Immature natural killer cell (primary cell): ENCODE measurements at places on chromosomes 7 and 10. TPM values are rescaled to one million over a fixed set of nuclear protein-coding genes. Genes with fewer than 3 reads are reported as not detected.

- H3K36me3 ChIP-seq = no peaks in the 10 kb centered on the region
- no peaks in the 10 kb centered on the region for H3K27me3 ChIP-seq
- DNase-seq = no peak
- H3K4me3 ChIP-seq = no peak overlapping the region
Measured at GRCh38 chr10:74766501-74766900, 59.9 kb upstream of the KAT6B start.

- H3K4me1 ChIP-seq = no peaks in the 10 kb centered on the region
- DNase-seq = peak; percentile 29
- peaks cover 2% of the 10 kb centered on the region for H3K27me3 ChIP-seq
- H3K4me3 ChIP-seq = no peak overlapping the region
Measured at GRCh38 chr7:104848138-104848990, 165.6 kb upstream of the KMT2E start.

DNA sequence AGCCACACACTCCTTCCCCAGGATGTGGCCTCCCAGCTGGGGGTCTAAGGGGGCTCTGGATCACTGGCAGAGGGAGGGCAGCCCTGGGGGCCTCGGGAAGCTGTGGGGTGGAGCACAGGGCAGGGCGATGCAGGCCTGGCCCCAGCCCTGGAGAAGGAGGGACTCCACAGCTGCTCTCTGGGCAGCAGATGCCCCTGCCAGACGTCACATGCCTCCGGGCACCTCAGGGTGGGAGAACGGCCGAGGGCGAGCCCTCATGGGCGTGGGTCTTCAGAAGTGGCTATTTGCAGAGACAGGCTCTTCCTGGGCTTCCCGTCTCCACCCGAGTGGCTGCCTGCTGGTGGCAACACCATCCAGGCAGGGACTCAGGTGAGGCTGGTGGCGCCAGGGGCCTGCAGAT, 16.0 kb upstream of the ADGRA1 start:
- H3K27ac ChIP-seq = no peak overlapping the region
- H3K4me3 ChIP-seq = no peak overlapping the region
- no peaks in the 10 kb centered on the region for H3K27me3 ChIP-seq

- peak; percentile 31 for DNase-seq
- peaks cover 2% of the 10 kb centered on the region for H3K27me3 ChIP-seq
- H3K4me3 ChIP-seq = peak overlapping the region; percentile 74
- H3K36me3 ChIP-seq = peaks cover 9% of the 10 kb centered on the region
- peak overlapping the region; percentile 93 for H3K27ac ChIP-seq
- peaks cover 84% of the 10 kb centered on the region for H3K4me1 ChIP-seq
Measured at GRCh38 chr7:150511048-150511447, 3.6 kb upstream of the GIMAP7 start.

DNA sequence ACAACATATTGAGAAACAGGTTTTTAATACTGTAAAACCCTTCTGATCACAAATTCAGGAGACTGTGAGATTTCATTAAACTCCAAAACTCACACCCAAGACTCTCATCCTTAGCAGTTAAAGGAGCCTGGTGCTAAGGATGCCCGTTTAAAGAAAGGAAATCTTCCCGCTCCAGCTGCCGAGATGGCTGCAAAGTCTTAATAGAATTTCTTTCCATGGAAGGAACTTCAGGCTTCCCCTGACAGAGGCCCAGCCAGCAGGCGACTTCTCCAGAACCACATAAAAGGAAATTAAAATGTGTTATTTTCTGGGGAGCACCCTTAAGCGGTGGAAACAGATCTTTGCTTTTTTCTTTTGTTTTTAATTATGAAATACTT, 104.7 kb upstream of the CHST15 start:
- no peak overlapping the region for H3K27ac ChIP-seq
- H3K36me3 ChIP-seq = no peaks in the 10 kb centered on the region
- H3K4me1 ChIP-seq = no peaks in the 10 kb centered on the region
- H3K27me3 ChIP-seq = peaks cover 6% of the 10 kb centered on the region

GRCh38 chr7:45506059-45506458, 68.1 kb upstream of the ADCY1 start:
- H3K36me3 ChIP-seq = peaks cover 12% of the 10 kb centered on the region
- H3K4me3 ChIP-seq = no peak overlapping the region
- peaks cover 4% of the 10 kb centered on the region for H3K27me3 ChIP-seq
- no peaks in the 10 kb centered on the region for H3K4me1 ChIP-seq
- H3K27ac ChIP-seq = no peak overlapping the region

DNA sequence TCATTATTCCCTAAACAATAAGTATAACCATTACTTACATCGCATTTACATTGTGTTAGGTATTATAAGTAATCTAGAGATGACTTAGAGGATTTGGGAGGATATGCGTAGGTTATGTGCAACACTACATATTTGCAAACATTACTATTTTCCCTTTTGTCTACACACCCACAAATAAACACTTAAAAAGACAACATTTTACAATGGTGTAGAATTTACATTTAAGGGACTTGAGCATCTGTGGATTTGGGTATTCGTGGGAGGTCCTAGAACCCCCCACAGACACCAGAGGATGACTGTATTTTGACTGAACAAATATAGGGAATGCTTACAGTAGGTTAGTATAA, 220.2 kb upstream of the MYO3A start:
- no peak overlapping the region for H3K27ac ChIP-seq
- no peak overlapping the region for H3K4me3 ChIP-seq
- no peak for DNase-seq
- no peaks in the 10 kb centered on the region for H3K4me1 ChIP-seq
- no peaks in the 10 kb centered on the region for H3K36me3 ChIP-seq

DNA sequence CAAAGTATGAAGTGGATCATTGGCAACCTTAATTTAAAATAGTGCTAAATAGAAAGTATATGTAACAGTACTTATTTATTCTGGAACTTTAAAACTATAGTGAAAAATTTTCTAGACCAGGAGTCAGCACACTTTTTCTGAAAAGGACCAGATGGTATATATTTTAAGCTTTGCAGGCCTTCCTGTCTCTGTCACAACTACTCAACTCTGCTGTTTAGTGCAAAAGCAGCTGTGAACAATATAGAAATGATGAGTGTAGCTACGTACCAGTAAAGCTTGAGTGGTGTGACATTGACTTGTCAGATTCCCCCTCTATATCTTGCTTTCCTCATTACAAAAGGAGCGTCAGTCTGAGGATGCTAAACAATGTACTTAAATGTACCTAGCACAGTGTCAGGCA, 88.1 kb upstream of the IGFBP3 start:
- no peaks in the 10 kb centered on the region for H3K36me3 ChIP-seq
- H3K4me3 ChIP-seq = no peak overlapping the region
- no peak for DNase-seq
- H3K27ac ChIP-seq = no peak overlapping the region

DNA sequence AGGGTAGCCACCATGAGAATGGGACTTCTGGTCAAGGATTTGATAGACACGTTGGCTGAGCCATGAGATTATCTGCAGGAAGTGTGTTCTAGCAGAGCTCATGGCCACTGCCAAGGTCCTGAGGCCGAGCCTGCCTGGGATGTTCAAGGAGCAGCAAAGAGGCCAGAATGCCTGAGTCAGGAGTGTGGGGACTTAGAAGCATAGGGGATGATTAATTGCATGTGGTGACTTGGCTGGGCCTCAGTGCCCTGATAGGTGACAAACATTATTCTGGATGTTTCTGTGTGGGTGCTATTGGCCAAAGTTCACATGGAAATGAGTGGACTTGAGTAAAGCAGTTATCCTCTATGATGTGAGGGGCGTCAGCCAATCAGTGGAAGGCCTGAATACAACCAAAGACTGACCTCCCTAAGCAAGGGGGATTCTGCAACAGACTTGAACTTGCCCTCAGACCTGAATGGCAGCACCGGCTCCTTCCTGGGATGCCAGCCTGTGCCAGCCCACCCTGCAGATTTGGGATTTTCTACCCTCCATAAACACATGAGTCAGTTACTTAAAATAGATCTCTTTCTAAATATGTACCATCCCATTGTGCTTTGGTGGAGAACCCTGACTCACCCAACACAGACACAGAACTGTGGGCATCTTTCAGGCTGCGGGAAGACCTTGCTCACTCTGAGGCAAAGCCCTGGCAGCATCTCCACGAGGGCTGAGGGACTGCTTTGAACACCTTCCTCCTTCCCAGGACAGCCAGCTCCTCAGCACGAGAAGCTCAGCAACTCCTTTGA, 363.9 kb upstream of the MGMT start:
- H3K4me1 ChIP-seq = peaks cover 5% of the 10 kb centered on the region
- DNase-seq = no peak
- H3K27ac ChIP-seq = no peak overlapping the region
- H3K36me3 ChIP-seq = no peaks in the 10 kb centered on the region
- H3K4me3 ChIP-seq = no peak overlapping the region

DNA sequence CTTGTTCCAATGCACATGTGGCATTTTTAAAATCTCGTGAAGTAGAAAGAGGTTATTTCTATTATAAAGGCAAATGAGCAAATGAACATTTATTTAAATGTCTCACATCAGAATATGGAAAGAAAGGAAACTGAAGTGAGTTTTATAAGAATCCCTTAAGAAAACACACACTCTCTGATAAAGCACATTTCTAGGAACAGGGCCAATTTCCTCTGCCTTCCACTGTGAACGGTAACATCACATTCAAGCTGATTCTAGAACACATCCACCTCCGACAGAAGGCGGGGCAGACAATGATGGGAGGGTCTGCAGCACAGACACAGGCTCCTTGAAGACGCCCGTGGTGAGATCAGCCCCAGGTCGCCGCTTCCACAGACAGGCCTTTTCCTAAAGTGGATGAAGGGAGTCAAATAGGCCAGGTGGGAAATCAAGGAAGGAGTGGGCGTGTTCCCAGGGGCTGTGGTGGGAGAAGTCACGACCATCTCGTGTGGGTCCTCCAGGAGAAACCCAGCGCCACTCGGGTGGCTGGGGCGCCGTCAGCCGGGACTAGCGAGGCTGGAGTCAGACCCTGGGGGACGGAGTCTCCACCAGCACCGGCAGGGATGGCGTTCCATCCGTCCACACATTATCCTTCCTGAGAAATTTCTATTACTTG, 31.1 kb downstream of the PITRM1 start:
- H3K36me3 ChIP-seq = peaks cover 35% of the 10 kb centered on the region
- H3K27ac ChIP-seq = no peak overlapping the region
- no peaks in the 10 kb centered on the region for H3K4me1 ChIP-seq
- no peaks in the 10 kb centered on the region for H3K27me3 ChIP-seq
- DNase-seq = no peak
- no peak overlapping the region for H3K4me3 ChIP-seq

GRCh38 chr10:93236393-93237040, 162.8 kb downstream of the CYP26A1 start:
- H3K4me3 ChIP-seq = no peak overlapping the region
- H3K27ac ChIP-seq = no peak overlapping the region
- DNase-seq = no peak
- peaks cover 4% of the 10 kb centered on the region for H3K27me3 ChIP-seq

GRCh38 chr10:26810435-26811026, 50.2 kb downstream of the ABI1 start:
- no peak overlapping the region for H3K27ac ChIP-seq
- H3K4me3 ChIP-seq = no peak overlapping the region
- no peaks in the 10 kb centered on the region for H3K36me3 ChIP-seq
- no peaks in the 10 kb centered on the region for H3K27me3 ChIP-seq

- H3K36me3 ChIP-seq = no peaks in the 10 kb centered on the region
- peaks cover 39% of the 10 kb centered on the region for H3K27me3 ChIP-seq
- DNase-seq = no peak
- H3K4me3 ChIP-seq = no peak within 1 kb of the TSS
- no peak within 1 kb of the TSS for H3K27ac ChIP-seq
Measured at GRCh38 chr10:1737222-1738061, at the start of gene ADARB2. Gene ADARB2 (minus strand): TSS chr10:1737525.

GPR158 gene
- not detected for polyA plus RNA-seq

SMNDC1 gene
- 16.3 TPM for polyA plus RNA-seq
